Stimulated activated CD4-positive, alpha-beta T cell treated with anti-CD3 and anti-CD28 coated beads, Interleukin-4, amount 100 ng/mL, for 24 hours (primary cell): ENCODE measurements at places on chromosomes 12 and 14.

- no peak for DNase-seq
Observed at GRCh38 chr14:105256292-105256960, 8.1 kb downstream of the BTBD6 start.

DNA sequence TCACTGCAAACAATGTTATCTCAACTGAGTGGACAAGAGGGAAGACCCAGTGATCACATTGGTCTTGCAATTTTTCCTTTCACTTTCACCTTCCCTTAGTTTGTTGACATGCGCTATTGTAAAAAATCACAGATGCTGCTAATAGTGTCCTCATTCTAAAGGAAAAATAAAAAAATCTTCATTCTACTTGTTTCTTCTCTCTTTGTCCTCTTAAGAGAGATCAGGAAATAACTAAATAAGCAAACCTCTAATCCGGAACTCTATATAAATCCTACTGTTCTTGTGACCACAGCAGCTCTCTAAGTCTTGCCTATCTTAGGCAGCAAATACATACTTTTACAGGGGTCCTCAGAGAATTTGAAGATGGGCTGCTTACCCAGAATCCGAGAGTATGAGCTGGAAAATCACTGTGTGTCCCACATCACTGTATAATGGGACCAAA, 257.7 kb downstream of the NAV3 start:
- no peak for DNase-seq

- no peak for DNase-seq
Observed at GRCh38 chr12:130983328-130984017, 29.8 kb downstream of the ADGRD1 start.

DNA sequence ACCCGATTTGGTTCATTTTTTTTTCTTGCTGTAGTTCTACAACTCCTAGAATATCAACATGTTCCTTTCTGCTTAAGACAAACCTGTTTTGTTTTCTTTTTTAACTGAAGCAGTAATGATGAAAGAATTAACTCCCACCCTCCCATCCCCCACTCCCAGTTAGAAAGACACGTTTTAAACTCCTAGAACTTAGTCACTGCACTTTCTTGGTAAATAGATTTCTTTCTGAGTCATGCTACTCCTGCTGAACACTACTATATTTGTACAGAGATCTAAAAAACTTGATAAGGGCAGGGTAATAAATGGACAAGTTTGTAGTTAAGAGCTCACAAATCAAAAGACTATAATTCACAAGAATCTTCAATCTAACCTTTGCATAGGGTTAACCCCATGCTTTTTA, 118.9 kb upstream of the PTPRB start:
- DNase-seq: no peak

DNA sequence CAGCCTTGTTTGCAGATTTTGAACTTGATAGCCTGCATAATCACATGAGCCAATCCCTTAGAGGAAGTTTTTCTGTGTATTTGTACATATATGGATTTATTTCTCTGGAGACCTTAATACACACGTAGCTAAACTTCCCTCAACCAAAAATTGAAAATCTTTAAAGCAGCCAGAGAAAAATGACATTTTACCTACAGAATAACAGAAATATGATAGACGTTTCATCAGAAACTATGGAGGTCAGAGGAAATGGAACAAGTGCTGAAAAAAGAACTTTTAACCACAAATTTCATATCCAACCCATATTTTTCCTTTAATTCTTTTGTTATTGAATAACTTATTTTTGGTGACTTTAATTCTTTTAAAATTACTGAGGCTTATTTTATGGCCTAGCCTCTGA, 177.7 kb downstream of the CCDC91 start:
- DNase-seq: no peak
